ENCODE measurements at places on chromosomes 13 and 19.

DNA sequence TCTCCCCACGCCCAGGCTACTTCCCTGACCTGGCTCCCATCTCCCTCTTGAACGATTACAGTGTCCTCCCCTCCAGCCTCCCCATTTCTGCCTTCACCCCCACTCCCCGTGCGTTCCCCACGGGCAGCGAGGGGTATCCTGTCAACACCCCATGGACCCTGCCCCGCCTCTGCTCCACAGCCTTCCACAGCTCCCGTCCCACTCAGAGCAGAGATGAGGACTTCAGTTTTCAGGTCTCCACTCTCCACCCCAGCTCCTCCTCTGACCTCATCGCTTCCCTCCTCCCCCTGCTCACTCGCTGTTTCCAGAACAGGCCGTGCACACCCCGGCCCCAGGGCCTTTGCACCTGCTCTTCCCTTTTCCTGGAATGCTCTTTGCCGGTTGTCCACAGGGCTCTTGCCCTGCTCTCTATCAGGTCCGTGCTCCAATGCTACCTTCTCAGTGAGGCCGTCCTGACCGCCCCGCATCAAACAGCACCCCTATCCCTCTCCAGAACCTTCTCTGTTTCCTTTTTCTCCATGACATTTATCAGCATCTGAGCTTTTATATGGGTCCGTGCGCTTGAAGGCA lies 15.0 kb downstream of the LRRC4B start:
- DNase-seq: no peak

DNA sequence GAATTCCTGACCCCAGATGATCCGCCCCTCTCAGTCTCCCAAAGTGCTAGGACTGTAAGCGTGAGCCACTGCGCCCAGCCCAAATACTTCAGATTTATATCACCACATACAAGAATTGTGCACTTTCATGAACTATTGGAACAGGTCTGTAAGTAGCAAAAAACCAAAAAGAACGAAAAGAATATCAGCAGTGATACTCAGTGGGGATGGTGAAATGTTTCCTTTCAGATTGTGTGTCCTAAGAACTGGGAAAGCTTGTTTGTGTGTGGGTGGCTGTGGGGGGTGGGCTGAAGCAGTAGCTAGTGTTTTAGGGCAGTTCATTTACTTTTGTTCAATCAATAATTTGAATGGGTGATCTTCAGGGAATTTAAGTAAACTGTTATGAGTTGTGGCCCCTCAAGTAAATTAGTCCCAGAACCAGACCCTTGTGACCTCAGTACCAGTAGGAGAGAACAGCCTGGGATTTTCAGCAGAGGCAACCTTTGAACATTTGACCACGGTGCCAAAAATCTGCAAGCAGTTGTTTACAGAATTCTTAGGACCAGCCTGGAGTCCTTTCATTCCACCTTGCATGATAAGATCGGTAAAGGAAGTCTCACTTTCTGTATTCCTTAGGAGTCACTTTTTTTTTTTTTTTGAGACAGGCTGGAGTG lies 106.6 kb downstream of the LRCH1 start:
- DNase-seq: no peak

DNA sequence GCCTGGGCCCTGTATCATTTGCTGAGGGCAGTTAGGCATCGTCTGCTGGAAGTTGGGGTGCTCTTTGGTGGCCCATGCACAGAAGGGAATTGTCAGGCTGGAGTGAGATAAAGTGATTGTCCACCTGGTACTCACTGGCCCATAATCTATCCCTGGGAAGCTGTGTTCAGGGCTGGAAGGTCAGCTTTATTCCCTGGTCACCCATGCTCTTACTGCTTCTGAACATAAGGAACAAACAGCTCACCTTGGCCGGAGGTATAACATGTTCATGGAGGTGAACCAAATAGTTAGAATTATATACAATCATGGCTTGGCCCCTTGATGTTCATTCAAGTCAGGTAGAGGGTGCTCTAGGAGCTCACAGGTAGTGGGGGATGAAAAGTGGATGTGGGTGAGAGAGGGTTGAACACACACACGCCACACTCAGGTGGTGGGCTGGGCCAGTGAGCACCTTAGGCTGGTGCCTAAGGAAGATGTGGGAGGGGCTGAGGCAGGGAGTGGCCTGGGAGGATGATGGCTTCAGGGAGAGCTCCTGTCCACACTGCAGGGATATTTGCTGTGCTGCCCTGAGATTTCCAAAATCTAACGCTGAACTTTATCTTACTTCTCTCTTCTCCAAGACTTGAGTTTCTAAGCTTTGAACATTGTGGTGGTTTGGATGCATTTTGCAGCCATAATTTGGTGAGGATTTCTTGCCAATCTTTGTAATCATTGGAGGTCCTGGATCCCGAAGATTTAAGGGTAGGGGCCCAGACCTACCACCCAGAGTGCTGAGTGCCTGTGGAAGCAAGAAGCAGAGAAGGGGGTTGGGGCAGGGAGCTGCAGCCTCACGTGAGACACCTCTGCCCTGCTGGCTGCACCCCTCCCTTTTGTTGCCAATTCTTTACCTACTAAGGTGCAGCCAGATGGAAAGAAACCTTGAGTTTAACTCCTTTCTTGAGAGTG lies 420.6 kb downstream of the ZNF536 start:
- DNase-seq: no peak

DNA sequence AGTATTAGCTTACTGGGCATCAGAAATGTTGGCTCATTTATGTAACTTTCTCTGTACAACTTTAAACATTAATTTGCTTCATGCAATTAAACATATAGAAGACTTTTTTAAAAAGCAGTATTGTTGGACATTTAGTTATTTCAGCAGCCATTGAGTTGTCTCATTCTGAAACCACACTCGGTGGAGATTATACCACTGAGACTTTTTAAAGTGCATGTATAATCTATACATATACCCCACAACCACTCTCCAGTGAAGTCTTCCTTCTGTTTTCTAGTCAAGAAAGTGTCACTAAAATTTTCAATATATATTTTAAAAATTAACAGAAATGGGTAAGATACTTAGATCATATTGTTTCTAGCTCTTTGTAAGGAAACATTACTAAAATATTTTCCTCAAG lies 15.5 kb downstream of the SETDB2 start:
- no peak for DNase-seq

DNA sequence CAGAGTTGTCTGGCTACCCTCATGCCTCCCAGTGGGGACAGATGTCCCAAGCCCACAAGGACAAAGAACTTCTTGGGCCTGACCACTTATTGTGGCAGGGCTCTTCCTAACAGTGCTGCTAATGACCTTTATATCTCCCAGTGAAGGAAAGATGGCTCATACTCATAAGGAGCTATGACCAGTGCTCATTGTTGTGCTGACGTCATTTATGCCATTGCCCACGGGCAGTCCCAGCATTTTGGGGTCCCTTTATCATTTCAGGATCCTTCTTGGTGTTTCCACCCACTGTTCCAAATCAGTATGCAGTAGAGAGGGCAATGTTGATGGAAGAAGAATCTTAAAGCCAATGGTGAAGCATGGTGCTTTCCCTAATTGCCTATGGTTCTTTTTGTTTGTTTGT lies 1640.0 kb upstream of the PRR20A start:
- DNase-seq: no peak

- DNase-seq: no peak
These were observed 242.1 kb downstream of the ENOX1 start for GRCh38 chr13:43544631-43545030.

DNA sequence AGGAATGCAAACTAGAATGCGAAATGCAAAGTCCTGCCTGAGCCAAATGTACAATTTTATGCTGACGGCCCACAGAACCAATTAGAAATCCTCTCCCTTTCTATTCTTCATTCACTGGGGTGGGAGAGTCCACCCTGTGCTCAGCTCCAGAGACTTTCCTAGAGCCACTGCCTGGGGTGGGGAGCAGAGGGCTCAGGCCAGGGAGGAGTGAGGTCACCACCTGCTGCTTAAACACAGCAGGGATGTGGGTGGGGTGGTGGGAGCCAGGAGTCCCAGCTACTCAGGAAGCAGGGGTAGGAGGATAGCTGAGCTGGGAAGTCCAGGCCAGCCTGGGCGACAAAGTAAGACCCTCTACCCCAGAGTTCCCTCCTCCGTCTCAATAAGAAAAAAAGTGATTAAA lies 26.9 kb upstream of the ZNF83 start:
- DNase-seq: no peak
